ENCODE measurements at places on chromosomes 3 and 15.

- no peak for DNase-seq
Observed at GRCh38 chr3:49869525-49870126, at the start of gene CAMKV. CAMKV (minus strand) TSS chr3:49869906; CDS start chr3:49862388, 7,518 bp downstream.

DNA sequence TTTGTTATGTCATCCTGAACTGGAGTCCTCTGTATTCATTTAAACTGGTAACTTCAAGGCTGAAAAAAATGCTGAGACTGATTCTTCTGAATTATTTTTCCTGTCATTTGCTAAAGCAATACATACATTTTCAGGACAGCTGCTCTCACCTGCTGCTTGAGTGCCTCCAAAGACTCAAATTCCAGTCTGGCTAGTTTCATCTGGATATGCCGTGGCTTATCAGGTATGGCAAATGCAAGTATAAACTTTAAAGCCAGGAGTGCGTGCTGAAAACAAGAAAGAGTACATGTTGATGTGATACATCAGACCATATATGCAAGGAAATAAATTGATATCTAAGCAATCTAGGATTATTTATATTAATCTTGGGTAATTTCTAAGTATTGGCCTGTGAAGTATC is 146.1 kb downstream of the SNRK start:
- DNase-seq: no peak

- DNase-seq: no peak
Observed at GRCh38 chr3:129005526-129006303, 4.6 kb downstream of the EFCC1 start.

DNA sequence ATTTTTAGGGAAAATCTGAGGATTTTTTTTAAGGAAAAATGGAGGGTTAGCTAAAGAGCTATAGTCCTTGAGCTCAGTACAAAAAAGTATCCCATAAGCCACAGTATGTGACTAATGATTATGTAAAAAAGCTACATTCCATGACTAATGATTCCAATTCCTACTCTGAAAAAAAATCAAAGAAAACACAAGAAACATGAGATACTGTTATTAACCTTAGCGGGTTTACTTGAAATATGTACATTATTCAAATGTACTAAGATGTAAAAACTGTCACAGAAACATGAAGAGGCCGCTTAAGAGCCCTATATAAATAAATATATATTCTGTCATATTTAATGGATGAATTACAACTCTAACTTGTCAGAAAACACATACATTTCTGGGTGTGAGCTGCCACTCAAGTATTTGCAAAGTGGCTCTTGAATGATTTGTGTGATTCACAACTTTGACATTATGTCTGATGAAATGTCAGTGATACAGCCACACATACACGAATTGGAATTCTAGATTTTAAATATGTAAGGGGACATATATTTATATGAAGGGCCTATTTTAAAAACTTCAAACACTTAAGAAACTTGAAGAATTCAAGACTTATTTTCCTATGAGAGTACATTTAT is 518.7 kb upstream of the SUCLG2 start:
- no peak for DNase-seq

DNA sequence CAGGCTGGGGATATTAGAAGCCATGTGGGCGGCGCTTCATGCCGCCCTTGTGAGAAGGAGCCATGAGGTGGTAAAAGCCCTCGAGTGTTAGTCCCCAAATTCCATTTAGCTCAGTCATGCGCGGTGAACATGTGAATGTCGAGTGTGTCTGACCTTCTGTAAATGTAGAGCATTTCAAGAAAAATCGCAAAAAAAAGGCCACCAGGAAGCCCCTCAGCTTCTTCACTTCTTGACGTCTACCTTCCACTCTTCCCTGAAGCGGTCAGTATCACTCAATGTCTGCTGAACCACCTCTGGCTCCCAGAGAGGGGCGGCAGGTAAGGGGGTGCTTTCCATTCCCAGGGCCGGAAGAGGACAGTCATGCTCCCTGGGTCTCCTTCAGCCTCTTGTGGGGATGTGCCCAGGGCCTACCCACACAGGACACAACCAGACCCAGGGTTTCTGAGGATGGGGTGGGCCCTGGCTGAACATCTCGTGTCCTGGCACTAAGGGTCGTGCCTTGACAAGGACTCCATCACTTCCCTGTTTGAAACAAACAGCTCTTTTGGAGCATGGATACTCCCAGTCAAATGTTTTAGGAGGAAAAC is 274.9 kb downstream of the FAM43A start:
- DNase-seq: no peak

- DNase-seq: no peak
Observed at GRCh38 chr3:166526881-166527280, 689.7 kb upstream of the BCHE start.

GRCh38 chr3:11655196-11655928 is 11.6 kb upstream of the VGLL4 start:
- DNase-seq: no peak

- no peak for DNase-seq
Observed at GRCh38 chr3:113227146-113227545, 15.8 kb downstream of the BOC start.

- DNase-seq: no peak
Observed at GRCh38 chr3:97958396-97958795, 13.8 kb downstream of the RIOX2 start.

DNA sequence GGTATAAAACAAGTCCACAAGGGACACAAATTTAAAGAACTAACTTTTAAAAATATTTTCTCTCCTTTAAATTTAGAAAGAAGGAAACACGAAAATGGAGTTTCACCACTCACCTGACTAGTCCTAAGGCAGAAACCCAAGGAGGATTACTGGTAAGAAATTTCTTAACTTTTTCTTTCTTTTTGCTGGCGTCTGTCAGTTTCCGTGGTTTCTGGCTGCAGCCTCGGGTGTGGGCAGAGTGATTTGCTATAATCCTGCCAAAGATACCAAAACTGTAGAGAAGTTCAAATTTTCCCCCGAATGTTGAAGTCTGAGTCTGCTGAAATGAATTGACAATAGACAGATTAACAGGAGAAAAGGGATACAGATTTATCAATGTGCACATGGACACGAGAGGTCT is 843.6 kb upstream of the ALCAM start:
- DNase-seq: no peak

DNA sequence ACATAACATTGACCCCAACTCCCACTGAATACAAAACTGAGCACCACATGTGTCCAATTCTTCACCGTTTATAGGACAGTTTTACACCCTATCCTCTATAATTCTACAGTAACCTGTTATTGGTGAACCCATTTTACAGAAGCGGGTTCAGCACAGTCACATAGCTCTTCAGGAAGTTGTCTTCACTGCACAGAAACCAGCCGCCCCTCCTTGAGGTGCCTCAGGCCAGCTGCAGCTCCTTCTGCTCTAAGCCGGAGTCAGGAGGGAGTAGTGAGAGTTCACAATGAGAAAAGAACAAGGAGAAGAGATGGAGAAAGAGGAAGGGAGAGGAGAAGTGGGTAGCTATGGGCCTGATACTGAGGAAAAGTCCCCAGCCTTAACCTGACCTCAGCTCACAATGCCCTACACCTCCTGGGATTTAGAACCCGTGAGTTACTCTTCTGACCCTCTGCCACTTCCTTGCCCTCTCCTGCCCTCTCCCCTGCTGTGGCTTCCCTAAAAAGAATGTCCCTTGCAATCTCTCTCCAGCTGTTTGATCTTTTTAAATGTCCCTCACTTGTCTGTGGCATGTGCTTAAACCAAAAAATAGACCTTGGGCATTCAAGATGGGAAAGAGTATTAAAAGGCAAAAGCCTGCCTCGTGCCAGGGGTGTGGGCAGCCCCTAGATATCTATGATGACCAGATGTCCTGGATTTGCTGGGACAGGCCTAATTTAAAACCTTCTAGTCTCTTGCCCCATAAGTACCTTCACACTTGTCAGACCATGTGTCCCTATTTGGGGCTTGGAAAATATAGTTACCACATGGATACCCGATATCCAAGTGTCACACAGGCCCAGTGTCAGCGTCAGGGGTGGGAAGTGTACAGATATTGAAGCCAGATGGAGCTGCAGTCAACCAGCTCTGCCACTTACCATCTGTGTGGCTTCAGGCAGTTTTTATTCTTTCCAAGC is 71.3 kb upstream of the HES1 start:
- DNase-seq: no peak

GRCh38 chr3:113560831-113561623 is 28.7 kb downstream of the SIDT1 start:
- no peak for DNase-seq

- no peak for DNase-seq
Observed at GRCh38 chr3:105490045-105490444, 123.3 kb downstream of the ALCAM start.

GRCh38 chr3:82509106-82509842 is 747.8 kb upstream of the GBE1 start:
- no peak for DNase-seq

DNA sequence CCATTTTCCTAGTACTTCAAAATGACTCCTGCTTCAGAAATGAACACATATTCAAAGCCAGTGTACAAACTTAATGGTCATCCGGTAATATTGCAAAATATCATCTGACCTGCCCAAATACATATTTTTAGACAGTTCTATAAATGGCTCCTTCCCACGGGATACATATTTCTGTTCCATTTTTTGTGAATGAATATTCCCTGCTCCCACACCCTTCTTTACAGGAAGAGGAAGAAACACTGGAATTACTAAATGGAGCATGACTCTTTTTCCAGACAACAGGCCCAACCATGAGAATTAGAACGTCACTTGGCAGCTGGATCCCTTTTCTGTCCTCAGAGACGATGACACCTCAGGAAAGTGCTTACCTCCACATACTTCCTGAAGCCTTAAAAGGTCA is 38.0 kb upstream of the CBLB start:
- DNase-seq: no peak

GRCh38 chr3:119831941-119832371 is 50.1 kb downstream of the NR1I2 start:
- no peak for DNase-seq

- no peak for DNase-seq
Observed at GRCh38 chr3:121493431-121493830, 52.4 kb downstream of the POLQ start.

GRCh38 chr3:18201315-18201714 is 223.8 kb downstream of the SATB1 start:
- DNase-seq: no peak

- no peak for DNase-seq
Observed at GRCh38 chr15:46556010-46556409, 921.2 kb downstream of the SQOR start.

Measured in stimulated activated CD8-positive, alpha-beta memory T cell treated with anti-CD3 and anti-CD28 coated beads, Interleukin-4, amount 100 ng/mL, for 1 hour (primary cell).